ENCODE measurements at places on chromosomes 2 and 18. TPM values are rescaled to one million over a fixed set of nuclear protein-coding genes. Genes with fewer than 3 reads are reported as not detected.

The ATP8B1 gene
- 14.4 TPM for total RNA-seq

The CD28 gene
- total RNA-seq: not detected

The ZNF532 gene
- 70.2 TPM for total RNA-seq

The TXNDC2 gene
- total RNA-seq: not detected

The ANKRD30BL gene
- total RNA-seq: not detected

The PSTPIP2 gene
- total RNA-seq: 7.2 TPM

DNA sequence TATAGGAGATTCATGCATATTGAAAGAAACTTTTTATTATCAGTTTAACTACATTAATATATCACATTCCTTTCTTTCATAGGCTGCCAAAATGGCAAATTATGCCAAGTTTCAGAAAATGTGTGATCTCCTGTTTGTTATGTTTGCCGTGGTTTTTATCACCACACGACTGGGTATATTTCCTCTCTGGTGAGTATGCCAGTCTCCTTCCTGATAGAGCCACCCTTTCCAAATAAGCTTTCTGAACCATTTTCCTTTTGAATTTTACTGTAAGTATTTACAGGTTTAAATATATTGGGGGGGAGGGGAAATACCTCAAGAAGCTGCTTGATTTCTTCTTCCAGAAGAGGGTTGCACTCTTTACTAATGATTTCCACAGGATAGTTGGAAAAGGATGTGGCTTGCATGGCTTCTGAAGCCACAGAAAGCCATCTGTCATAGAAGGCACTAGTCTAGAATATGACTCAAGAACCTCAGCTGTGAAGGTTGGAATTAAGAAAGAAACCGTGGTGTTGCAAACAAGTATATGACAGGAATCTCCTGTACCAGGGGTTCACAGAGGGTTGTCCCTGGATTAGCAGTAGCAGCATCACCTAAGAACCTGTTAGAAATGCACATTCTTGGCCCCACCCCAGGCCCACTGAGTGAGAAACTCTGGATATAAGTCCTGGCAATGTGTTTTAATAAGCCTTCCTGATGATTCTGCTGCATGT is 84.5 kb upstream of the NOSTRIN start:
- no peak for DNase-seq

DNA sequence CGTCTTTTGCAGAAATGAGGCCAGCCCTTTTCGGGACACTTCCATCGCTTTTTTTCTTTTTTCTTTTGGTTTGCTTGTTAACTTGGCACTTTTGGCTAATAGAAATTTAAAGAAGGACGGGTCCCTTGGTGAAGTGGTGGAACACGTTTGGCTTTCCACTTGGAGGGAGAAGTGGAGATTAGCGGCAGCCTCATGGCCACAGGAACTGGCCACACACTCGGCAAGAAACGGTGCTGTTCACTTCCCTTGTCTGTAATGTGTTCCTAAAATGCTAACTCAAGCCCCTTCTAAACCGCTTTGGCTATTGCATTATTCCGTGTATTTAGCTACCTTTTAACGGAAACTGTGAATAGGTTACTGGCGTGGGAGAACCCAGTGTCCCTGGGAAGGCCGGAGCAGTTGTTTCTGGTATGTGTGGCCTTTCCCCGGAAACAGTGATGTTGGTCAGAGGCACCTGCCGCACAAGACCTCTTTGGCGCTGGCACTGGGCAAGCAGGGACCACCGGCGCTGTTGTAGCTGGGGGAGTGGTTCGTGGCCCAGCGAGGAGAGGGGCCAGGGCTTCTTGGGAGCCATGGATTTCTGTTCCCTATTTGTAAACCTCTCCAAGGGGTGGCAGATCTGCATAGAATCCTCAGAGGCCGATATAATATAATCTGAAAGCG is 981 bp downstream of the RAMP1 start:
- DNase-seq: no peak

GRCh38 chr2:237403024-237403882 is 10.7 kb downstream of the COL6A3 start:
- no peak for DNase-seq

- DNase-seq: no peak
Observed at GRCh38 chr18:23412351-23412964, 40.6 kb upstream of the RIOK3 start.

- no peak for DNase-seq
Observed at GRCh38 chr2:219448776-219449341, 14.2 kb downstream of the SPEG start.

DNA sequence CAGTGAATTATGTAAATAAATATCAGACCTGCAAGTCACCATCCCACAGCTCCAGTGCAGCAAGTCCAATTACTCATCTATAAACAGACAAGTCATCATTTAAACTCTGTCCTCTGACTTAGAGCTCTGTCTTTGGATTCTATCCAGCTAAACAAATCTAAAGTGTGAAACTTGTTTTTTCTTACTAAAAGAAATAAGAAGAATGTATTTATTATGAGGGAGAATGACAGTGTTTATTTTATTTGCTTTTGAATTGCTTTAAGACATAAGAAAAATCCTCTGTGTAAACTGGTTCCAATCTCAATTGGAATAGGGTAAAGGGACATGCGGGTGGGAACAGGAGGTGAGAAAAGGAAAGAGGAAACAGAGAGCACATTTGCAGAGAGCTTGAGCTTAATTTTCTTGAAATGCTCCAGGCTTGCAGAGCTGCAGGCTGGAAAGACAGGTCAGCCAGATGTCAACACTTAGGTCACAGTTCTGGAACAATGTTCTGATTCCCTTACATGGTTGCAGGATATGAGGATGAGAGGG is 355.8 kb downstream of the MEIS1 start:
- no peak for DNase-seq

GRCh38 chr18:156514-157230 is 1.7 kb upstream of the USP14 start:
- no peak for DNase-seq

- DNase-seq: no peak
Observed at GRCh38 chr2:40721595-40721994, 269.7 kb upstream of the SLC8A1 start.

- DNase-seq: no peak
Observed at GRCh38 chr2:179790235-179791217, 70.9 kb downstream of the ZNF385B start.

GRCh38 chr18:50306944-50307343 is 19.5 kb upstream of the CXXC1 start:
- no peak for DNase-seq

DNA sequence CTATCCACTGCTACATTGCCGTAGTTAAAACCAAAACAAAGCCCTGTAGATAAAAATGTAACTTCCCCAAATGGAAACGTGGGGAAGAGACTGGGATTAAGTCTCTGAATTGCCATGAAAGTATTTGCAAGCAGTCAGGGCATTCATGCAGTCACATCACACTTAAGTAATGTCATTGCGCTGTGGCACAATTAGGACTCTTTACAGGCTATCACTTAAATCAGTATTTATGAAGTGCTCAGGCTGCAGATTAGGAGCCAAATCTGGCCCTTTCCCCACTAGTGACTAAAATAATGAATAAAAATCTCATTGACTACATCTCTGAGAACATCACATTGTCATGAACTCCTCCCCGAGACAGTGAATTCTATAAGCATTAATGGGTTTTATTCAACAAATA is 300.9 kb downstream of the ICOS start:
- no peak for DNase-seq

GRCh38 chr2:112216167-112216566 is 38.7 kb downstream of the ZC3H8 start:
- DNase-seq: no peak

- DNase-seq: no peak
Observed at GRCh38 chr18:58402247-58402646, 226.6 kb downstream of the ALPK2 start.

- DNase-seq: peak; percentile 80
Observed at GRCh38 chr18:6406075-6406909, 8.4 kb downstream of the L3MBTL4 start.

DNA sequence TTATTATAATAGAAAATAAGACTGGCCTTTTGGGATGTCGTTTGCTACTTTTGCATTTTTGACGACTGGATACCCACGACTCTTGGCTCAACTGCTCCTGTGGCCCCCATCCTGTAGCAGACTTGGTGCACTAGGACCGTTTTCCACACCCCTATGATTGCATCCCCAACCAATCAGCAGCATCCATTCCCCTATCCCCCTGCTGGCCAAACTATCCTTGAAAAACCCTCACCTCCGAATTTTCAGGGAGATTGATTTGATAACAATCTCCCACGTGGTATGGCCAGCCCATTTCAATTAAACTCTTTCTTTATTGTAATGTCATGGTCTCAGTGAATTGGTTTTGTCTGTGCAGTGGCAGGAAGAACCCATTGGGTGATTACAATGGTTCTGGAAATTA is 37.9 kb upstream of the TTR start:
- no peak for DNase-seq

GRCh38 chr2:32427672-32428610 is 71.1 kb downstream of the BIRC6 start:
- no peak for DNase-seq

Data from epithelial cell of proximal tubule (primary cell).